ENCODE measurements at places on chromosomes 11 and 22.

- no peak for DNase-seq
These were observed 310.2 kb downstream of the DDX10 start for GRCh38 chr11:108975026-108975425.

DNA sequence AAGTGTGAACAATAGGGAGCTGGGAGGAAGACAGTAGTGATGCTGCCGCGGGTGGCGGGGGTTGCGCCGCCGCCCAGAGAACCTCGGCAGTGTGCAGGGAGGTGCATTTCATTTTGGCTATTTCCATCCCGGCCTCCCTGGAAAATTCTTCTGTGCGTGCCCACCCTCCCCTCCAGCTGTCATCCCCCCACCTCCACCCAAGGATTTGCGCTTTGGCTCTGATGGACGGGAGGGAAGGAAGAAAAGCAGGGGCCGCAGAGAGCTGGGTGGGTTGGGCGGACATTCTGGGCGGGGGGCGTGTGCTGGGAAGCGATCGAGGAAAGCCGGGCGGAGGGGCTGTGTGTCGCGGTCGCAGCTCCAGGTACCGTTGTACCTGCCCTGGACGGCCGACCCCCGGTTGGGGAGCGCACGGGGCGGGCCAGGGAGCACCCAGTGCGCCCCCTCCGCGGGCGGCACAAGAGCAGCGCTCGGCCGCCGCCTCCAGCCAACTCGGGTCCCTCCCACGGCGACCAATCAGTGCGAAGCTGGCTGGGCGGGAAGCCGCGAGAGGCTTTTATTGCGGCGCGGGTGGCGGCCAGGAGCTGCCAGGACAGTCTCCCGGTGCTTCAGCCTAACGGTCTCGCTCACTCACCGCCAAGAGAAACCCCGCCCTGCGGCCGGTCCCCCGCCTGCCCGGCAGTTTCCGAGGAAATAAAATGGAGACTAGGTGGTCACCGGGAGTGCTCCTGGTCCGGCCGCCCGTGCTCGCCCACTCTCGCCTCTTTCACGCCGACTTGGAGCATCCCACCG is 1.6 kb downstream of the NCAM1 start:
- no peak for DNase-seq

DNA sequence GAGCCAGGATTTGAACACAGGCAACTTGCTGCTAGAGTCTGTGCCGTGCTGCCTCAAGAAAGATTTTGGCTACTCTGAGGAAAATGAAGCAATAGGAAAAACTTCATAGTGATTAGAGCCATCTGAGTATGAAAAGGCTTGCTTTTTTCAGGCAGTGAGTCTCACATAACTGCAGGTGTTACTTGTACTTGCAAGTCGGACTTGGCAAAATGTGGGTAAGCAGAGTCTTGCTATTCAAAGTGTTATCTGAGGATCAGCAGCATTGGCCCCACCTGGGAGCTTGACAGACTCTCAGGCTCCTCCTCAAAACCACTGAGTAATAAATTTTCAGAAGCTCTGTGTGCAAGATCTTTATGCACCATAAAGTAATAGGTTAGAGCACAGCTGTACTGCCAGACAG is 18.1 kb downstream of the RNF141 start:
- no peak for DNase-seq

DNA sequence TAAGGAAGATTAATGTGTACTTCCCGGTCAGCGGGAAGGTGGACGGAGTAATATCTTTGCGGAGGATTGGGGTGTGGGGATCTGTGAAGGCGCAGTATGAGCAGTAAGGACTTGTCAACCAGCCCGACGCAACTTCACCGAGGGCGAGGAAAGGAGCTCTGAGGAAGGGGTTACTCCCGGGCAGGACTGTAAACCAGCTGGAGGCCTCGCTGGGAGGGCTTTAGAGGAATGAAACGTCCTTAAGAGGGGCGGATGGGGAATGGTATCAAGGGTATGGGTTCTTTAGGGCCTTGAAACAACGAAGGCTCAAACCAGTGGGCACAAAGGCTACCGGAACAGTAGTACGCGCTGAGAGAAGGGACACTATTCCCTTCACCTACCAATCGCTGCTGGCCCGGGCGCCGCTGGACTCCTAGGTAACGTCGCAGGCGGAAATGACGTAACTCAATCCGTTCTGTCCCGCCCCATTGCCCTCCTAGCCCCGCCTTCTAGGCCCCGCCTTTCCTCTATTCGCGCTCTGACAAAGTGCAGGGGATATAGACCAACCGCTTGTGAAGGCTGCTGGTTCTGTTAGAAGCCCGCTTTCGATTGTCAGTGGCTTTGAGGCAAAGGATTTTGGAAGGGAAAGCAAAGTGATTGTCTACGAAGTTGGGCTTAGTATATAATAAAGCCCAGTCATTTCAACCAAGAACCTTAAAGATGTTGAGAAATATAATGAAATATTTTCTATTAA is at the start of gene C11orf65:
Gene C11orf65, minus strand, starts transcription at position 439 of the 733 bp plus-strand sequence. CDS start 5,970 bp downstream, outside the sequence.
- peak; percentile 96 for DNase-seq

Measured in CD4-positive, alpha-beta T cell treated with Interleukin-15 for 4 hours (primary cell).